ENCODE measurements at places on chromosomes 6 and 20.

GRCh38 chr6:104858642-104859041, 1.1 kb downstream of the HACE1 start:
- peak overlapping the region; percentile 98 for H3K4me3 ChIP-seq
- peaks cover 6% of the 10 kb centered on the region for H3K27me3 ChIP-seq
- peaks cover 5% of the 10 kb centered on the region for H3K4me1 ChIP-seq
- no peak for DNase-seq
- no peak overlapping the region for H3K27ac ChIP-seq
- H3K36me3 ChIP-seq, result no peaks in the 10 kb centered on the region

DNA sequence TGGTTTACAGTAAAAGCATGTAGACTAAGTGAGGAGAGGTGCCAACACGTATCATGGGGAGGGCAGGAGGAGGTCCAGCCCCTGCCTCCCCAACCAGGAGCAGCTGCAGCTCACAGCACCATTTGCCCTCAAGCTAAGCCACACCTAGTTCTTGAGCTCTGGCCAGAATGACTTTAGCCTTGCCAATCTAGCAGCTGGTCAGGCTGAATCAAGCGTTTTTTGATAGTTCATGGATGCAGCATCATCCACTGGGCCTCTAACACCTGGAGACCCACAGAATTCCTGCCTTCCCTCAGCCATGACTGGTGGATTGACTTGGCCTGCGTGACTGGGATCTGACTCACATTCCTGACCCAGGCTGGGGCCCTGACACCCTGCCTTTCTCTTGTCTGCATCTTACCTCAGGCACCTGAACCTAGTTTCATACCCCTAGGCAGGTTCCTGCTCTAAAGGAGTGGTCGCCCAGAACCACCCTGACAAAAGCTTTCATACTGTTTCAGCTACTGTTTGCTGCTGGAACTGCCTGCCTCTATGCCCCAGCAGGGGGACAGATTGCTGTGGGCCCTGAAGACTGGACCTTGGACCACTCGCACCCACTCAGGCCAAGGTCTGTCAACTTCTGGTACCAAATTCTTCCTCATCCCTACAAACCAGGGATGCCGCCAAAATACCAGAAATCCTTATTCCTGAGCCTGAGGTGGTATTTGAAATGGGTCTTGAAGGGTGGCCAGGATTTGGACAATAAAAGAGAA, 122.3 kb downstream of the QRSL1 start:
- H3K36me3 ChIP-seq, result no peaks in the 10 kb centered on the region
- DNase-seq, result no peak
- peaks cover 7% of the 10 kb centered on the region for H3K4me1 ChIP-seq
- H3K4me3 ChIP-seq, result no peak overlapping the region

DNA sequence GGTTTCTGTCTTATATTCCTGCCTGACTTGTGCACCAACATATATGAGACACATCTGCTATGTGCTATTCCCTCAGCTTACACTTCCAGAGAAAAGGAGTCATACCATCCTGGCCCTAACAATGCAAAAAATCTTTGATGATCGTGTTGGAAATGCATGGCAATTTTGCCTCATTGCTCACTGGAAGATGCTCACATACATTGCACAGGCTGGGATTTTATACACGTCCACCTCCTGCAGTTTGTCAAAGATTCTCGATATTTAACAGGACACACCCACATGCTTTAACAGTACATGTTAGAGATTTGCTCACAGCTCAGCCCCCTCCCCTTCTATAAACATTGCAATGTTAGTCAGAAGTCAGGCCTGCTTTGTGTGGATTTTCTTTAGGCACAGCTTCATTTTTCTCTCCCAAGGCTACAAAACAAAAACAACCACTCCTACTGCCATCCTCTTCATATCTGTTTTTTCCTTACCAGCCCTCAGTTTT, 66.1 kb downstream of the ADGB start:
- H3K27me3 ChIP-seq, result no peaks in the 10 kb centered on the region
- H3K4me1 ChIP-seq, result no peaks in the 10 kb centered on the region
- no peak for DNase-seq
- no peak overlapping the region for H3K4me3 ChIP-seq
- H3K36me3 ChIP-seq, result peaks cover 2% of the 10 kb centered on the region

- peak; percentile 84 for DNase-seq
- no peaks in the 10 kb centered on the region for H3K27me3 ChIP-seq
- H3K4me1 ChIP-seq, result peaks cover 54% of the 10 kb centered on the region
- peak overlapping the region; percentile 75 for H3K4me3 ChIP-seq
- peak overlapping the region; percentile 95 for H3K27ac ChIP-seq
Measured at GRCh38 chr6:142913511-142914047, 31.4 kb downstream of the HIVEP2 start.

DNA sequence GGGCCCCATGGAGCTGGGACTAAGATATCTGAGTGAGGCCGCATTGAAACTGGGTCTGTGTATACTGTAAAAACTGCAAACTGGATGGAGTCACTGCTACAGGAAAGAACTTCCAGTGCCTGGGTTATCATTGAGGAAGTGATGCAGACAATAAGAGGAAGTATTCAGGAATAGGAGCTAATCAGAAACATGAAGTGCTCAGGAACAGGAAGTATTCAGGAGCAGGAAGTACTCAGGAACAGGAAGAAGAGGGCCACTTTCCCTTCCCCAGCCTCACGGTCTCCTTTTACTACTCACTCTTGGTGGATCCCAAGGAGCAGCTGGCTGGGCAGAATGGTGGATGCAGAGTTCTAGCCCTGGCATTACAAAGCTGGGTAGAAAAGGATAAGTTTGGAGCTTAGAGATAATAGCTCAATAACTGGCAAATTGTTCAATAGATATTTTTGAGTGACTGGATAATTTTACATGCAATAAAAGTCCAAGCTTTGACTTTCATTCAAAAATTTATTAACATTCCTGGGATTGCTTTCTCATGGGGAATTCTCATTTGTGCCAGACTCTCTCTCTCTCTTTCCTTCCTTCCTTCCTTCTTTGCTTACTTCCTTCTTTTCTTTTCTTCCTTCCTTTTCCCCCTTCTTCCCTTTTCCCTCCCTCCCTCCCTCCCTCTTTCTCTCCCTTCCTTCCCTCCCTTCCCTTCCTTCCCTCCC, 82.2 kb upstream of the PAX1 start:
- peaks cover 7% of the 10 kb centered on the region for H3K4me1 ChIP-seq
- no peak for DNase-seq
- no peak overlapping the region for H3K4me3 ChIP-seq
- H3K27ac ChIP-seq, result no peak overlapping the region
- H3K36me3 ChIP-seq, result no peaks in the 10 kb centered on the region
- H3K27me3 ChIP-seq, result no peaks in the 10 kb centered on the region

DNA sequence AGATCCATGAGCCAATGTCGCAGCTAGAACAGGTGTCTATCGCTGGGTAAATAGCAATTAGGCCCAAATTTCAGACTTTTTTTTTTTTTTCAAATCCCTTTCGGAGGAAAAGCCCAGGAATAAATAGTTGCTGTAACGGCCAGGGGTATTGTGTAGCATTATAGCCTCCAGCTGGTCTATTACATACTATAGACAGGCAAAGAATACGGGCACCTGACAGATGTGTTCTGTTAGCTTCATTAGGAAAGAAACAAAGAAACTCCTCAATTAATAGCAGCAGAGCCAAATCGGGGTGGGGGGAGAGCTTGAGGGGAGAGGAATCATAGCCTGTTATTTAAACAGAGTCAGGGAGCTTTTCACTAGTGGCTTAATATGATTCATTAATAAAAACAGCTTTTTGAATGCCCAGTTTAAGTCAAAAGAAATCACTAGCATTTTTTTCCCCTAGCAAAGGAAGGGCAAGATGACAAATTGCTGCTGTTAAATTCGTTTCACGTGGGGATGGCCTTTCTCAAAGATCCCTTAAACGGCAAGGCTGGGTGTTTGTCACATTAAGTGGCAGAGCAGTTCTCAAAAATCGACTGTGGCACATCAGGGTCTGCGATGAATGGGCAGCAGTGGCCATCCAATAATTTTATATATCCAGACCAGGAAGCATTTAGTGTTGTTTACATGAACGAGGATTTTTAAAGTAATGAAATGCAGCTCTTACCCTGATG, 139.4 kb downstream of the ID4 start:
- H3K4me1 ChIP-seq, result no peaks in the 10 kb centered on the region
- H3K4me3 ChIP-seq, result no peak overlapping the region
- no peaks in the 10 kb centered on the region for H3K36me3 ChIP-seq
- no peak for DNase-seq
- H3K27me3 ChIP-seq, result no peaks in the 10 kb centered on the region

Data from stimulated activated naive B cell treated with anti-CD40 and anti-IgM and Interleukin-4, amounts not matched to agents 10 μg/mL and 1 μg/mL and 100 μg/mL, for 72 hours (primary cell).